ENCODE measurements at places on chromosomes 3 and 15.

- DNase-seq, result no peak
Measured at GRCh38 chr3:35549690-35550089, 89.6 kb upstream of the ARPP21 start.

DNA sequence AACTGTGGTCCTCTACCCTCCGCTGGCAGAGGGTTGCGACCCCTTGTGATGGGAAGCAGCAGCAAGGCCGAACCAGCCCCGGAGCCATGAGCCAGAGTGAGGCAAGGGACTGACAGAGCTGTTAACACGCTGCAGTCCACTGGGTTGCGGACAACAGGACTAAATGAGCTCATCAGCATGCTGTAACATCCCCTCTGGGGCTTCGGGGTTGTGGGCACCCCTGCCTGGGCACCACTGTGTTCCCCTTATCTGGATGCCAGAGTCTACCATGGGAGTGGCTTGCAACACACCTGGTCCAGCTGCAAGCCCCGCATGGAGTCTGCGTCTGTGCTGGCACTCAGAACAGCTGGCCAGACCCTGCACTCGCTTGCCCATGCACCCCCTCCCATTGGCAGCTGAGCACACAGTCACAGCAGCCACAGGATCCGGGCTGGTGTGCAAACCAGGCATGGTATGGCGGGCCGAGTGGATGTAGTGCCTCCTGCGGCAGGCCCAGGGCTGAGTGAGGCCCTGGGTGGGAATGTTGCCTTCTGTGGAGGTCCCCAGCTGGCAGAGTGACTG, 404.2 kb downstream of the PLCL2 start:
- no peak for DNase-seq

DNA sequence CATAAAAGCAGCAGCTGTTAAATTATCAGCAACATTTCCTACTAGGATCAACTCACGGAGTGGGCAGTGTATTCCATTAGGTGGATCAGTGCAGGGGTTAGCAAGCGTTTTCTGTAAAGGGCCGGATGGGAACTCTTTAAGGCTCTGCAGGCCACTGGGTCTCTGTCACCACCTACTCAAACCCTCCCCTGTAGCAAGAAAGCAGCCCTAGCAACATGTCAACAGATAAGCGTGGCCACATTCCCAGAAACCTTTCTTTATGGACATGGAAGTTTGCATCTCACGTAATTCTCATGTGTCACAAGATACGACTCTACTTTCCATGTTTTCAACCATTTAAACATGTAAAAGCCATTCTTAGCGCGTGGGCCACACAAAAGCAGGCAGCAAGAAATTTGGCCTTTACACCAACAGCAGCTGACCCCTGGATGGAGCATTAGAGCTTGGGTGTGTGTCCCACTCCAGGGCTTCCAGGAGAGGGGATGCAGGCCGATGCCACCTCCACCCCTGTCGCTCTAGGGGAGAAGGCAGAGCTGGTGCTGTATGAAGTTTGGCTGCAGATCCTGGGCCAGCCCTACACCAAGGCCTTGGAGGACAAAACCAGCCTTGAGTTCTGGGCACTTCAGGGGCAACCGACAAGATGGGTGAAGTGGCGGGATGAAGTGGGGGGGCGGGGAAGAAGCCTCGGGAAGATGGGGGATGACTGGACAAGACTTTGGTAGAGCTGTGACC, 48.2 kb upstream of the CSPG4 start:
- DNase-seq, result no peak

DNA sequence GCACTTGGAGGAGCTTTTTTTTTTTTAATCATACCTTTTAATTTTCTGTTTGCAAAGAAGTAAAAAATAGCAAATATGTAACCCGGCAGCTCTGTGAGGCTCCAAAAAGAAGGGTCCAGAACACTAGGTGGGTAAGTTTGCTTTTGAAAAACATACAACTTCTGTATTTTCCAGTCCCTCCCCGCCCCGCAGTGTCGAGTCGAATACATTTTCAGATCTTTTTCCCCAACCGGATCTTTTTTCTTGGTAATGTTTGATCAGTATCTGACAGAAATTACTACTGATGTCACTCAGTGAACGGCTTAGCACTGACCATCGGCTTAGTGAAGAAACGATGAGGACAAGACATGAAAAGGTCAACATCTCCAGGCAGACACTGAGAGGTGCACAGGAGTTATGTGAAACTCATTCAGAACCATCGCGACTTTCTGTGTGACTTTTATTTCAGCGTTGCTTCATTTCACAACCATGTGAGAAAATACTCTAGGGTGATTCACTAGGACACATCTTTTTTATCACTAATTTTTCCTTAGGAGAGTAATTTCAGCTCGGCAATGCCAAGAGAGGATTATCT, 11.0 kb downstream of the ISL2 start:
- DNase-seq, result no peak

All from BE2C (cell line).